ENCODE measurements at places on chromosomes 7 and 10.

DNA sequence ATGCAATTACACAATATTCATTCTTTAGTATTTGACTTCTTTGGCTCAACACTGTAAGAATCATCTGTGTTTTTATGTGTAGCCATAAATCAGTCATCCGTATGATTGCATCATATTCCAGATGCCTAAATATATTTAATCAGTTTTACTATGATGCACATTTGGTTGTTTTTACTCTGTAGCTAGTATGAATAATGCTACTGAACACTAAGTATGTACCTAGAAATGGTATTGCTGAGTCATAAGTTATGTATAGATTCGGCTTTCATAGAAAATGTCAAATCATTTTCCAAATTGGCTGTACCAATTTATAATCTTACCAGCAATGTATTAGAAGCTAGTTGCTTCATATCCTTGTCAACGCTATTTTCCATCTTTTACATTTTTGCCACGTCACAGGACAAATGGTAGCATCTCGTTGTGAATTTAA lies 197.3 kb upstream of the PLXNA4 start:
- peak; percentile 46 for DNase-seq

DNA sequence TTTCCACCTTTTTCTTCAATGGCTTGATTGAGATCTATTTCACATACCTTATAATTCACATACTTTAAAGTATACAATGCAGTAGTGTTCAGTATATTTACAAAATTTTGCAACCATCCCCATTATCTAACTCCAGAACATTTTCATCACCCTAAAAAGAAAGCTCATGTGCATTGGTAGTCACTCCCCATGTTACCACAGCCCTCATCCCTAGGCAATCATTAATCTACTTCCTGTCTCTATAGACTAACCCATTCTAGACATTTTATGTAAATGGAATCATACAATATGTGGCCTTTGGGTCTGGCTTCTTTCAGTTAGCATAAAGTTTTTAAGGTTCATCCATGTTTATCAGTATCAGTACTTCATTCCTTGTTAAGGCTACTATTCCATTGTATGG lies 214.2 kb downstream of the WDR11 start:
- DNase-seq, result no peak

GRCh38 chr7:120852700-120853099 lies 5.2 kb downstream of the TSPAN12 start:
- DNase-seq, result no peak

GRCh38 chr10:104925232-104925851 lies 284.3 kb downstream of the SORCS3 start:
- no peak for DNase-seq

DNA sequence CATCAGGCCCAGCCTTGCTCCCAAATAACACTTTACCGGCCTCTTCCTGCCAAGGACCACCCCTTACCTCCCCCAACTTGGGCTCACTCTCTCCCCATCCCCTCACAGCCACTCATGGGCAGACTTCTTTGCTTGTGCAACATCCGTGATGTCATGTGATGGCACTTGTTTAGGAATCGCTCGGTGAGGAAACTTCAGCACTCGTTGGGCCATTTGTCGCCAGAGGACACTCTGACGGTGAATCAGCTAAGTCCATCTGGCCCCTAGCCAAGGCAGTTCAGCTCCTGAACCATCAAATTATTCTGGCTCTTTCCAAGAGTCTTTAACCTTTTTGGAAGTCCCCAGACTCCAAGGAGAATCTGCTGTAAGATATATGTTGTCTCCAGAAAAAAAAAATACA lies 19.2 kb downstream of the BTBD16 start:
- DNase-seq, result no peak

DNA sequence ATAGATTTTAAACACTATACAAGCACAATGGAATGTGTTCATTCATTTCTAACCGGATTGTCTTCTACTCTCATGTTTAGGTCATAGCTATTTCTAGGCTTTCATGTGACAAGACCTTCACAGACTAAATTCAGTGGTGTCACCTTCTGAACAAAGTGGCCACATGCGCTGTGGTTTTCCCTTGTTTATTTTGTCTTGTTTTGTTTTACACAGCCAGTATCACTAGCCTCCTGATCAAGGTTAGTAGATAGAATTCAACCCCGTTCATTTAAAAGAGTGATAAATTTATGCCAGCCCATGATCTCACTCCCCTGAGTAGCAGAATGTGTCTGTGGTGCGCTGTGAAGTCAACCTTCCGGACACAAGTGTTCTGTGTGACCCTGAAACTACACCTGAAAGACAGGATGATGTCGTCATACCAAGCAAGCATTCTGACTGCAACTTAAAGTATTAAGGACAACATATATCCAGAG lies 209.1 kb downstream of the CREB5 start:
- DNase-seq, result no peak
